ENCODE measurements at places on chromosomes 2 and 18. TPM values are rescaled to one million over a fixed set of nuclear protein-coding genes. Genes with fewer than 3 reads are reported as not detected.

The IMPACT gene
- polyA plus RNA-seq, result 13.0 TPM

The SLC23A3 gene
- 3.5 TPM for polyA plus RNA-seq

The RMND5A gene
- 4.3 TPM for polyA plus RNA-seq

The KCNK3 gene
- polyA plus RNA-seq, result 0.16 TPM

The ABCG8 gene
- not detected for polyA plus RNA-seq

The RGPD4 gene
- 0.02 TPM for polyA plus RNA-seq

The TTR gene
- polyA plus RNA-seq, result 0.19 TPM

The CABYR gene
- 15.0 TPM for polyA plus RNA-seq

The ASPRV1 gene
- 0.23 TPM for polyA plus RNA-seq

The AKAIN1 gene
- polyA plus RNA-seq, result not detected

The EVA1A gene
- 93.0 TPM for polyA plus RNA-seq

The ITPRID2 gene
- polyA plus RNA-seq, result 53.1 TPM

The LBX2 gene
- not detected for polyA plus RNA-seq

The EML6 gene
- 1.1 TPM for polyA plus RNA-seq

The MYO7B gene
- 0.06 TPM for polyA plus RNA-seq

The SLC25A12 gene
- polyA plus RNA-seq, result 13.0 TPM

GRCh38 chr2:122999258-122999657 lies 1025.8 kb upstream of the CNTNAP5 start:
- no peak for DNase-seq

DNA sequence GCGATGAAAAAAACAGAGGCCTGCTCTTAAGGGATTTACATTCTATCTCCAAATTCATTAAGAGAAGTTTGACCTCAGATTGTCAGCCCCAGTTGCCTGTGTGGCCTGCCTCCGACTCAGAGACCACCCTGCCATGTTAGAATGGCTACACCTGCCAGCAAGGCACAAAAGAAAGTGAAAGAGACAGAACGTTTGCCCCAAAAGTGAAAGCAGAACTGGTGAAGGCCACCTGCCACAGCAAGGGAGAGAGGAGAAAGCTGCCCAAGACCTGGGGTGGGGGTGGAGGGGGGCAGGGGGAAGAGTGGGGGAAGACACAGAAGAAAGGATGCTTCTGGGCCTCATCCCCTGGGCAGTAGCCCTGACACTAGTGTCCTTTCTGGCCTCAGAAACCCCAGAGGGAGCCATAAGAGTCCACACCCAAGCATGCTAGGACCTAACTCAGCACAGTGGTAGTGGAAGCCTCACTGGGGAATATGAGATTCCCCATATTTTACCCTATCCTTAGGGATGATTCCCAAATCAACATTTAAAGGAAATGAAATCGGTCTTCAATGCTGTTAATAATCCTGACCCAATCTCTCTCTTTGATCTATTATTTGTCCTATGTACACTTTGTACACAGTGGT lies 389.7 kb downstream of the TXNL1 start:
- DNase-seq, result no peak

- DNase-seq, result no peak
These were observed 143.3 kb downstream of the GLI2 start for GRCh38 chr2:120878970-120879369.

- DNase-seq, result no peak
These were observed 65.6 kb downstream of the CYB5A start for GRCh38 chr18:74226156-74226555.

- peak; percentile 33 for DNase-seq
These were observed 817 bp downstream of the DSC2 start for GRCh38 chr18:31101183-31102024.

DNA sequence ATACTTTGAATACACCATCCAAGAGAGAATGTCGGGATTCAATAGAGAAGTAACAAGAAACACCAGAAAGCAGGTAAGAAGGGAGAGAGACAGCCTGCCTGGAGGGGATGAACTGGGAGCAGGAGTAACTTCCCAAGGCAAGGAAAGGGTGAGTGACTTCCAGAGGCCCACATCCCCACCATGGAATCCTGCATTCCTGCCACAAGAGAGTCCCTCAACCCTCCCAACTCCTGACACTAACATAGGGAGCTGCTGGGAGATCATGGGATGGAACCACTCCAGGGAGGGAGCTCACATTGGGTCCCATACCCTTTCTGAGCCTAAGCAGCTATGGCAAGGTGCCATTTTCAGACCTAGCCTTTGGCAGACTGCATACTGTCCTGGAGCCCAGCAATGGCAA lies 5.5 kb upstream of the TMEM163 start:
- DNase-seq, result no peak

- no peak for DNase-seq
These were observed 72.2 kb upstream of the THUMPD2 start for GRCh38 chr2:39851251-39851650.

GRCh38 chr18:61535401-61535800 lies 202.2 kb downstream of the CDH20 start:
- no peak for DNase-seq

DNA sequence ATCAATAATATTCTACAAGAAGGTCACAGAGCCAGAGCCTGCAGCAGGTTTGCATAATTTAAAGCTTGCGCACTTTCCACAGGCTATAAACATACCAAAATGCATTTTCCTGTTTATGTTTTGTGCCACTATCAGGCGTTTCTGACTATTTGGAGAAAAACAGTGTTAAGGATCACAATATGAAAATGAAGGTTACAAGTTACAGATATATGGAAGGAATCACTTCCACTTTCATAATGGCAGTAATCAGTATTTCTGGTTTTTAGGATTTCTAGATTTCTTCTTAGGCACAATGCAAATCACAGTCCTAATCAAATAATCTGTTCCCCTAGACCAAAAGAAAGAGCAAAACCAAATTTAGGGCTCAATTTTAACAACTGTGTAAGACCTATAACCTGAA lies 279.5 kb downstream of the NBAS start:
- no peak for DNase-seq

DNA sequence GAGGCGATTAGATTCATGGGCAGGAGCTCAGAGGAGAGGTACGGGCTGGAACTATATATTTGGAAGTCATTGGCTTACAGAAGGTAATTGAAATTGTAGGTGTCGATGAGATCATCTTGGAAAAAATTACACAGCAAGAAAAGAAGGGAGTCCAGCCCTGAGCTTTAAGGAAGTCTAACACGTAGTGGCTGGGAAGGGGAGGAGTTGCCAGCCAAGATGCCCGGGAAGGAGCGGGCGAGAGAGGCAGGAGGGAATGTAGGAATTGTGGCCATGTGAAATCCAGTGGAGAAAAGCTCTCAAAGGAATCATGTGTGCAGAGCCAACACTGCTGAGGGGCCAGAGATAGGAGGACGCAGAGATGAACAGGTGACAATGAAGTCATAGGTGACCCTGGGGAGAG lies 25.6 kb upstream of the SCYGR1 start:
- DNase-seq, result no peak

GRCh38 chr2:203532957-203533658 lies 2.0 kb downstream of the RAPH1 start:
- DNase-seq, result peak; percentile 45

GRCh38 chr2:233463586-233463985 lies 103.0 kb downstream of the USP40 start:
- DNase-seq, result no peak

GRCh38 chr18:54260396-54261072 lies 8.8 kb upstream of the POLI start:
- no peak for DNase-seq

- no peak for DNase-seq
These were observed 1116.2 kb downstream of the SUCLG1 start for GRCh38 chr2:83342860-83343329.

GRCh38 chr2:101188683-101189405 lies 37.7 kb upstream of the TBC1D8 start:
- DNase-seq, result peak; percentile 74

- DNase-seq, result no peak
These were observed 184.0 kb downstream of the FIGN start for GRCh38 chr2:163551616-163552373.

GRCh38 chr2:56522605-56523089 lies 338.9 kb downstream of the CCDC85A start:
- DNase-seq, result no peak

- DNase-seq, result peak; percentile 58
These were observed 3.6 kb downstream of the ITM2C start for GRCh38 chr2:230868161-230868946.

GRCh38 chr2:88016960-88017779 lies 823 bp upstream of the RNU2-63P start:
- DNase-seq, result peak; percentile 76

- DNase-seq, result no peak
These were observed 316.5 kb downstream of the CCDC178 start for GRCh38 chr18:33123862-33124518.

GRCh38 chr2:15755528-15755927 lies 163.9 kb downstream of the DDX1 start:
- no peak for DNase-seq

DNA sequence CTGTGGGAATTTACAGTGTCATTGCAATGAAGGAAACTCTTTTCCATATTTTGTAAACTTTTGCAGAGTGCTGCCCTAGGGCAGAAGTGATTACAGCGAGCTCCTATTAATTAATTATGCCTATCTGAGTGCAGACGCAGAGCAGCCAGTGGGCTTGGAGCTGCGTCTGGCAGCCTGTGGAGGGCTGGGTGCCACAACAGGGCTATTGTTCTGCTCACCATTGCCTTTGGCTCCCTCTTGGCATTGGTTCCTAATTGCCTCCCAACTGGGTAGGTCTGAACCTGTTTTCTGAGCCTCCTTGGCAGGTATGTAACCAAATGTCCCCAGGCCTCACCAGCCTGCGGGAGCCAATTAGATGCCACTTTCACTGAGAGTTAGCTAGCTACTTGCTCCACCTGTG lies 25.6 kb upstream of the ITGB6 start:
- DNase-seq, result peak; percentile 76

DNA sequence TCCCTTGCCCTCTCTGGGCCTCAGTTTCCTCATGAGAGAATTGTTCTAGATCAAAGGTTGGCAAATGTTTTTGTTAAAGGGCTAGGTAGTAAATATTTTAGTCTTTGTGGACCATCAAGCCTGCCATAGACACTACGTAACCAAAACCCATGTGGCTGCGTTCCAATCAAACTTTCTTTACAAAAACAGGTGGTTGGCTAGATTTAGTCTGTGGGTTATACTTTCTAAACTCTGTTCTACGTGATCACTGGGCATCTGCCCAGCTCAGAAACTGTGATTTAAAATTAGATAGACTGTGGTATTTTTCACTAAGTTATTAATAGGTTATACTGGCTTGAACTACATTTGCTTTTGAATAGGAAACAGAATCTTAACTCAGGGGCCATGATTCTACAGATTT lies 149.8 kb upstream of the DCC start:
- no peak for DNase-seq

GRCh38 chr2:214591366-214591765 lies 180.5 kb downstream of the VWC2L start:
- no peak for DNase-seq

DNA sequence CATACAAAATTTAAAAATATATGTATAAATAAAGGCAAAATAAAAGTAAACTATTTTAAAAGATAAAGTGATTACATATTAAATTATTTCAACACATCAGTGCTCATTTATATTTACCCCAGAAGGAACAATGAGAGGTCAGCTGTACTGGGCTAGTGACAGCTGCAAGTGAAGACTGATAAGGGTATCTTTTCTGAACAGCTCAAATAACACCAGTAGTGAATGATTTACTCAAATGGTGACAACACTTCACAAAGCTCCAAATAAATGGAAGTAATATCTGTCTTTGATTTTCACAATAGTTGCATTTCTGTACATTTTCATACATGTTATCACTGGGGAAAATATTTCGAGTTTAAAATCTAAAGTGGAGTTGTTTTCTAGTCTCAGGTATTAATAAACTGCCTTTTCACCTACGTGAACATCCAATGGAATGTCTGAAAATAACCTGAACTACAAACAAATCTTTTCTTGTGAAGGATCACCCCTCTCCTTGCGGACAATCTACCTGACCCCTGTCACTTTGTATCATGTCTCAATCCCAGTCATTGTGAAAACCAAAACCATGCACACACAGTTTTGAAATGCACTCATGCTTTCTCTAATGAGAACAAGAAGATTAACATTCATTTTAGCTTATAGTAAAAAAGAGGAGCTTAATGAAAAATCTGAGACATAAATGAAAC lies 1928.8 kb upstream of the CELF4 start:
- DNase-seq, result no peak

DNA sequence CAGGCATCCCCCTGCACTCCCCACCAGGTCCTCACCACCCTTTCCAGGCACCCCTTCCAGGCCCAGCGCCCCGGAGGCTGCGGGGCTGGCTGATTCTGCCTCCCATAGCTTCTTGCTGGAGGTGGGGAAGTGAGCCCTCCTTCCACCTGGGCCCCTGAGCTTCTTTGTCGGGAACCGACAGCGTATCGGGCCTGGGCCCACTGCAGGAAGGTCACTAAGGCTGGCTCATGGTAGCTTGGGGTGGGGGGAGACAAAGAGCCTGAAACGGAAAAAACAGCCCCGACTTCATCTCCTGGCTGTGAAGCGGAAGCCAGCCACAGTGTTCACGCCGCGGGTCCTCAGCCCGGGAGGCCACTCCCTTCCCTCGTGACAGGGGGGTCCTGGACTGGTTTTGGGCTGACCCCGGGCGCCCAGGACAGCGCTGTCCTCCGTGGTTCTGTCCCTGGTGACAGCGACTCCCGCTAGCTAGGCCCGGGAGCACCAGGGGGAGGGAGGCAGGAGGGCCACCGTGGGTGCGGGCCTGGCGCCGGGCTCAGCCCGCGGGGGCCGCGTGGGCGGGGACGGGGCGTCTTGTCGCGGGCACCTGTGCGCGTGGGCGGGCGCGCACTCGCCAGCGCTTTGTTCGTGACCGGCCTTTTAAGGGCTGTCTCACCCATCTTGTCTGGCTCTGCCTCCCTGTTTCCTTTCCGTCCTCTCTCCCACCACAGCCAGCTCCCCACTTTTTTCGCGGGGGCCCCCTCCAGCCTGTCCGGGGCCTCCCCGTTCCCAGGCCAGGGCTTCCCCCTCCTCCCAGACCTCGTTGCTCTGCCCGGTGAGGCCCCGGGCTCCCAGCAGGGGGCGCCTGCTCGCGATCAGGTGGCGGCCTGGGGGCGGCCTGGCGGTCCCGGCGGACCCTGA lies 64.9 kb downstream of the DNMT3A start:
- peak; percentile 86 for DNase-seq

DNA sequence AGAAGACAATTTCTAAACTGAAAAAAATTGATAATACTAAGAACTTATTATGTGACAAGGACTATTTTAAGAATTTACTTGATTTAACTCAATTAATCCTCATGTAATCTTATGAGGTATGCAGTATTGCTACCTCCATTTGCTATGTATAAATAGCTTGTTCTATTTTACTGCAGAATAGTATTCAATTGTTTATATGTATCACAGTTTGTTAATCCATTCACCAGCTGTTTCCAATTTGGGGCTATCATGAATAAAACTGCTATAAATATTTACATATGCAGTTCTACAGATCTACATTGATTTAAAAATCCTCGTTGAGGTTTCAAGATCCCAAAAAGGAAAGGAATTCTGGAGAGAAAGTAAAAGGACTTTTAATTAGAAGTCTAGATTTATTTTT lies 54.8 kb upstream of the DOCK10 start:
- no peak for DNase-seq
